ENCODE measurements at places on chromosomes 3 and 15. TPM values are rescaled to one million over a fixed set of nuclear protein-coding genes. Genes with fewer than 3 reads are reported as not detected.

The SLC49A4 gene
- 4.4 TPM for total RNA-seq

The CCDC80 gene
- not detected for total RNA-seq

The TMOD2 gene
- 5.1 TPM for total RNA-seq

The P2RY12 gene
- not detected for total RNA-seq

The ERICH6 gene
- 0.28 TPM for total RNA-seq

The RTP3 gene
- total RNA-seq, result not detected

The CRYBG3 gene
- 1.00 TPM for total RNA-seq

The CKMT1B gene
- not detected for total RNA-seq

The ROBO1 gene
- 3.3 TPM for total RNA-seq

The SLC22A13 gene
- total RNA-seq, result 0.16 TPM

The GOLGA8T gene
- 0.19 TPM for total RNA-seq

The SH3GL3 gene
- total RNA-seq, result not detected

The TMEM39A gene
- 67.8 TPM for total RNA-seq

The ECE2 gene
- not detected for total RNA-seq

The OR5K2 gene
- not detected for total RNA-seq

The NPAP1 gene
- total RNA-seq, result not detected

The ERC2 gene
- total RNA-seq, result not detected

The CLEC3B gene
- total RNA-seq, result not detected

The ITIH4 gene
- total RNA-seq, result 26.4 TPM

The KATNBL1 gene
- total RNA-seq, result 10.0 TPM

The HES1 gene
- total RNA-seq, result 0.92 TPM

The TAGLN3 gene
- total RNA-seq, result not detected

The ISL2 gene
- total RNA-seq, result not detected

The MYZAP gene
- 0.31 TPM for total RNA-seq

The CPEB1 gene
- total RNA-seq, result 0.27 TPM

The P2RY14 gene
- total RNA-seq, result 0.47 TPM

The DTWD1 gene
- total RNA-seq, result 9.7 TPM

The NR1I2 gene
- not detected for total RNA-seq

The ABHD6 gene
- total RNA-seq, result 1.9 TPM

The MAN2A2 gene
- 172 TPM for total RNA-seq

The ACOX2 gene
- total RNA-seq, result not detected

The KCNAB1 gene
- not detected for total RNA-seq

The SPATA12 gene
- not detected for total RNA-seq

The SNTN gene
- not detected for total RNA-seq

The PYGO1 gene
- total RNA-seq, result not detected

The KNL1 gene
- total RNA-seq, result 0.98 TPM

The TM2D3 gene
- total RNA-seq, result 76.7 TPM

The GUCA1C gene
- not detected for total RNA-seq

The SERPINI2 gene
- not detected for total RNA-seq

The LMAN1L gene
- total RNA-seq, result not detected

The KLF15 gene
- total RNA-seq, result not detected

The CCR9 gene
- 23.4 TPM for total RNA-seq

The HYKK gene
- total RNA-seq, result 1.6 TPM

The GABRB3 gene
- 0.11 TPM for total RNA-seq

The CNTN4 gene
- total RNA-seq, result not detected

The MINAR1 gene
- total RNA-seq, result 0.16 TPM

The IDH2 gene
- 41.5 TPM for total RNA-seq

The MCTP2 gene
- total RNA-seq, result 16.5 TPM

The ZBBX gene
- not detected for total RNA-seq

The SLC22A14 gene
- total RNA-seq, result not detected

The PLSCR2 gene
- total RNA-seq, result not detected

The MNS1 gene
- not detected for total RNA-seq

The ALS2CL gene
- 6.8 TPM for total RNA-seq

The C2CD4B gene
- not detected for total RNA-seq

The NANOGP8 gene
- not detected for total RNA-seq

The ACVR2B gene
- 3.0 TPM for total RNA-seq

The ISG20 gene
- 89.2 TPM for total RNA-seq

Measured in CD8-positive, alpha-beta T cell (primary cell).